ENCODE measurements at places on chromosomes 3 and 15.

GRCh38 chr3:174777813-174778212 is 81.3 kb upstream of the NAALADL2 start:
- no peak for DNase-seq

DNA sequence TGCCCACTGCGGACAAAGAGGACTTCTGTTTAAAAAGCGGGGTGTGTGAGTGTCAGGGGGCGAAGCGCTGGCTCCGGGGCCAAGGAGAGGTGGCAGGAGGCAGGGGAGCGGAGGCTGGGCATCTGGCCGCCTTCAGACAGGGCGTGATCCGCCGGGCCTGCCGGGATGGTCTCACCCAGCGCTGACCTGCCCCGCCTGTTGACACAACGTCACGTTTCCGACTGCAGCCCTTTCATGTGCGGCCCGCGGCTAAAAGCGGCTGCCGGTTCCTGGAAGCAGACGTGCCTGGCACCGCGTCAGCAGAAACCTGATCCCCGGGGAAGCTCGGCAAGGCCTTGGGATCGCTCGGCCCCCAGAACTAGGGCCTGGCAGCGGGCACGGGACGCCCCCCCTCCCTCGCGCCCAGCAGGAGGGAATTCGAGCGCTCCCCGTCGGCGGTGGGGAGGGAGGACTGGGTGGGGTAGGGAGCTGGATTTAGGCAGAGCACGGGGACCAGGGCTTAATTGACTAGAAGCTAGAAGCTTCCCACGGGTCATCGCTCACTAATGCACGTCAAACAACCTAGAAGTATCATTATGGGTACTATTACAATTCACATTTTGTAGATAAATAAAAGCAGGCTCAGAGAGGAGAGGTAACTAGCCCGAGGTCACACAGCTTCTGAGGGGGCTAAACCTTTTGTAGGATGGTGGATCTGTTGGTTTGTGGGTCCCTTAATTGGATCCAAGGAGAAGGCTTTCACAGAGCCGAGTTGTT is 7.7 kb downstream of the BHLHE40 start:
- DNase-seq = peak; percentile 76

DNA sequence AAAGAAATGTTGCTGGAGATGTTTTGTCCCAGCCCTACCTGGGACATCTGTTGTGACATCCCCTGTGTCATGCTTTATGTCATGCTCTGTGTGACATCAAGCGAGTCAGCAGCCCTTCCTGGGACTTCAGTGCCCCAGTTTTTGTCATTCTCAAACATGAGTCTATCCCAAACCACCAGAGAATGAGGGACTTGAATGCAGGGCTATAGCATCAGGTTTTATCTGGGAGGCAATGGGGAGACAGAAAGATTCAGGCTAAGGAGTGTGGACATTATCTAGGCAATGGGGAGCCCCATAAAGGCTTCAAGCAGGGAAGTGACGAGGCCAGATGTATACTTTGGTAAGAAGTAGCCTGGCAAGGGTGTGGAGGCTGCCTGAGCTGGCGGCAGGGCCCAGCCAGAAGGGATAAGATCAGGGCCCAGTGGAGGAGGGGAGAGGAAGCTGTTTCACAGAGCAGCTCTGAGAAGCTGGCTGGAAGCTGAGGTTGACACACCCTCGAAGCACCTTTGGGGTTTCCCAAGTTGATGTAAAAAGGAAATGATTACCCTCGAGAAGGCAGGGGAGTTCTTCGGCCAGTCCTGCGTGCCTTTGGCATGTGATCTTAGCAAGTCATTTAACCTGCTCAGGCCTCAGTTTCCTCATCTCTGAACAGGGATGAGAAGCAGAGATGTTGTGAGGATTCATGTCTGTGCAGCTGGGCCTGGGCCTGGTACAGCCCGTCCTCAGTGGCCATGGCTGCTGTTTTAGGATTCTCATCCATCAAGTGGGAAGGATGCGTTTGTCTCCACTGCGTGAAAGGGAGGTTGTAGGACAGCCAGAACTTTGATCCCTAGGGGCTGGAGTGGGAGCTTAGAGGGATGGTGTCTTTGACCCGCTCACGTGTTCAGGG is 34.3 kb downstream of the IRAK2 start:
- no peak for DNase-seq

- no peak for DNase-seq
Measured at GRCh38 chr15:51904931-51905330, 66.6 kb downstream of the LEO1 start.

DNA sequence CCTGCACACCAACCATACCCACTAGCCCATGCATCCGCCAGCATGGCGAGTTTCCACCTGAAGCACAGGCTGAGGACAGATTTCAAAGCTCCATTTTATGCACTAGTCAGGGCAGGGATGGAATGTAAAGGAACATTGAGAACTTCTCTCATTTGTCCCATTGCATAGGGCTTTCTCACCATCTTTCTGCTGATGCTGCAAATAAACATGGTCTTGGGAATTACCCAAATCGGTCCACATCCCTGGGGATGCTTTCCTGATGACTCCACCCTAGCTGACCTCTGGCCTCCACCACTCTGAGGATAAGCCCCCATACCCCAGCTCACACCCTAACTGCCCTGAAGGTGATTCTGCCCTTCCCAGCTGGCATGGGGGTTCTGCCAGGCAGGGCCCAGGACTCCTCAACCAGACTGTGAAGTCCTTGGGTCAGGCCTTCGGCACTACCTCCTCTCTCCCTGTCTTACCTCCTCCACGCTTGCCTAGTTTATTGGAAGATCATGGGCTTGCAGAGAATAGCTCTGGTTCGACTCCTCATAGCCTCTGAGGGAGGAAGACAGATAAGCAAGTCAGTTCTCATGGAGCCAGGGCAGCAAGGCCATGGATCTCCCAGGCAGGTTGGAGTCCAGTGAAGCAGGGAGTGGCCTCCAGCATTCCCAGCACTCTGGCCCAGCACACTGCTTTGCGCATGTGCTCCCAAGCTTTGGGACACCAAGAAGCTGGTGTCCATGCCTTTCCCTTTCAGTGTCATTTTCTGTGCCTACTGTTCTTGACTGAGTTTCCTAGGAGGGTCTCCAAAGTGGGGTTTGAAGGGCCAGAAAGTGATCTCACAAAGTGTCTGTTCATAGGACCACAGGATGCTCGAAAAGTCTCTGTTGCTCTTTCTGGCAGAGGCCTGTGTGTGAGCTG is 27.6 kb upstream of the XYLB start:
- DNase-seq = no peak

- peak; percentile 95 for DNase-seq
Measured at GRCh38 chr15:70036585-70037291, 61.0 kb downstream of the TLE3 start.

DNA sequence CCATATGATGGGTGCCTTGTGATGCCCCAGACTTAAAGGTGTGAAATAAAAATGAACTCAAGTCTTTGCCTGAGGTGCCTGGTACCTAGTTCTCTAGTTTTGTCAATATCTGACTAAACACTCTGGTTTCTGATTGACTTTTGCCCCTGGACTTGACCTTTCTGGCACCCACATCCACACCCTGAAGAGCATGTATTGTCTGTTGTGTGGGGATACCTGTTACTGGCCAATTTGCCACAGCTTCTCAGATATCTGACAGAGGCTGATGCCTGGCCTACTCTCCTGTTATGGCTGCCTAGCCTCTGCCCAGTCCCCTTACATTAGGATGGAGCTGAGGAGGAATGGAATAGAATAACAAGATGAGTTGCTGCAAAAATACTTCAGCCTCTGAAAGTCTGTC is 3.6 kb downstream of the ZBTB38 start:
- no peak for DNase-seq

GRCh38 chr15:31483053-31483985 is 156.7 kb downstream of the KLF13 start:
- no peak for DNase-seq

DNA sequence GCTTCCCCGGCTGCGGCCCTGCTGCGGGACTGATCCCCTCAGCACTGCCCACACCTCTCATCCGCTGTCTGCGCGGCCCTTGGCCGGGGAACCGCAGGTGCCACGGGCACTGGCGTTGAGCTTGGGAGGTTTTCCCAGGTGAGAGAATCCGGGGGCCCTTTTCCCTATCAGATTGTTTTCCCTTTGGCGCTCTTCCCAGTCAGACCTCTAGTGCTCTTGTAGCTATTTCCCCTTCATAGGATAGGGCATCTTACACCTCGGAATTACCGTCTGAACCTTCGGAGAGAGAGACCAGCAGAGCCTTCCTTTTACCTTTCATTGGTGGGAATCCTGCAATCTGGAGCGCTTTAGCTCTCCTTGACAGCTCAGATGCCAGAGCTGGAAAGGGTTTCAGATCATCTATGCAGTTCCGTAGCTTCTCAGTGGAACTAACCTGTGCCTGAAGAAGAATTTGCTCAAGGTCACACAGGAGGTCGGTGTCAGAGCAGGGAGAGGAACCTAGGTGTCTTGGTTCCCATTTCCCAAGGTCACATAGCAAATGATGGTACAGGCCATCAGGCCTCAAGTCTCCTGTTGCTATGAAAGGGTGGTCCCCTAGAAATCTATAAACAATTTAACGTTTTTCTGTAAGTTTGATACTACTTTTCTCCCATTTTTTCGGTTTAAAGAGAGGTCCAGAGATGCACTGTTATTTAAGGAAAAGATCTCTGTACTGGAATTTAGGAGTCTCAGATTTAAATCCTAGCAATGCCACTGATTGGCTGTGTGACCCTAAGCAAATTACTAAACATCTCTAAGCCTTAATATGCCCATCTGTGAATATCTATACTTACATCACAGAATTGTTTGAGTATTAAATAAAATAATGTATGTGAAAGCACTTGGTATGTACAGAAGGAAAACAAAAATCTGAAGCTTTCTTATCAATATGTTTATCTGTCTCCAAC is 916 bp downstream of the IDH3A start:
- DNase-seq = peak; percentile 66

- DNase-seq = peak; percentile 53
Measured at GRCh38 chr3:184259878-184260723, 1.3 kb downstream of the CAMK2N2 start.

DNA sequence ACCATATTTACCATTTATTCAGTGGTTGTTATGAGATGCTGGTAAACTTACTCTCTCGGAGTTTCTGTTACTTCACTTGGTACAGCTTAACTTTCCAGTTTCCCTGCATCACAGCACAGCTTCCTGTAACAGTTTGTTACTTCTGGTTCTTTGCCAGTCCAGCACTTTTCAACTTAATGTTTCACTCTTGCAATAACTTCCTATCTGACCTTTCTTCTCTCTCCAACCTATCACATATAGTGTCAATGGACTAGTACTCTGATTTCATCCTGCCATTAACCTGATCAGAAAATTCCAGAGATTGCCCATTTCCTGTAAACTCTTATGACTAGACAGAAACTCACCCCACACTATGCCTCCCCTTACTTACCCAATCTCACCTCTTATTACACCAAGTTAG is 3.9 kb upstream of the ATP11B start:
- no peak for DNase-seq

DNA sequence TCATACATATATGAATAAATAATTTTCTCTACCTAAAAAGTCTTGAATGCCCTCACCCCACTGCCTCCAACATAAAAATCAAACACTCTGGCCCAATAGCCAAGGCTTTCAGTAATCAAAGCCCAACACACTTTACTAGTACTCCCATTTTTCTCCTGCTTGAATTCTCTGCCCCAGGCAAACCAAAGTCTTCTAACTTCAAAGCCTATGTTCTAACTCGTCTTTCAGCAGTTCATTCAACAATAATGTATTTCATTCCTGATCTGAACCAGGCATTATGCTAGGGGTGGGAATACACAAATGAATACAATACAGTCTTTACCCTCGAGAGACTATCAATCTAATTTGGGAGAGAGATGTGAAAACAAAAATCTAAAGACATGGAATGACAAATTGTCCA is 11.4 kb upstream of the ZNF592 start:
- DNase-seq = no peak

GRCh38 chr3:7332696-7333095 is 471.8 kb downstream of the GRM7 start:
- DNase-seq = no peak
